ENCODE measurements at places on chromosomes 3 and 15. TPM values are rescaled to one million over a fixed set of nuclear protein-coding genes. Genes with fewer than 3 reads are reported as not detected.

DNA sequence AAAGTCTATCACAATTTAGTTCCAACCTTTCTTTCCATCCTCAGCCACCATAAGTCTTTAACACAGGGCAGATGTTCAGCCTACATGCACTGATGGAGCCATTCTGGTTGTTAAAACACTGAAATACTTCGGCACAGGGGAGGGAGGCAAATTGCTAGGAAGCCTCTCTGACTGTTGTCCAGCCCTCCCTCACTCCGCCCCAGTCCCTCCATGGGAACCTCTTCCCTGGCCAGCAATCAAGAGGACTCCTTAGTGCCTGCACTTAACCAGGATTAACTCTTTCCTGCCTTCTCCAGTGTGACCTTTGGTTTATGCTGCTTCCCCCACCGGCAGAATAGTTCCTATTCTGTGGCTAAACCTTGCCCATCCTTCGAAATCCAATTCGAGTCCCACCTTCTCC is 47.0 kb upstream of the USP3 start:
- no peak for DNase-seq
- no peaks in the 10 kb centered on the region for H3K4me1 ChIP-seq
- H3K4me3 ChIP-seq, result no peak overlapping the region
- no peaks in the 10 kb centered on the region for H3K36me3 ChIP-seq
- H3K27me3 ChIP-seq, result no peaks in the 10 kb centered on the region
- H3K27ac ChIP-seq, result no peak overlapping the region

GRCh38 chr3:156460206-156460611 is 94.7 kb downstream of the SSR3 start:
- no peak overlapping the region for H3K27ac ChIP-seq
- no peaks in the 10 kb centered on the region for H3K36me3 ChIP-seq
- H3K27me3 ChIP-seq, result no peaks in the 10 kb centered on the region
- DNase-seq, result no peak
- no peak overlapping the region for H3K4me3 ChIP-seq

- DNase-seq, result no peak
- no peak overlapping the region for H3K4me3 ChIP-seq
- H3K27me3 ChIP-seq, result no peaks in the 10 kb centered on the region
- no peaks in the 10 kb centered on the region for H3K4me1 ChIP-seq
Observed at GRCh38 chr3:106617276-106617675, 748.5 kb upstream of the CBLB start.

- no peak for DNase-seq
- H3K4me1 ChIP-seq, result peaks cover 40% of the 10 kb centered on the region
- no peaks in the 10 kb centered on the region for H3K36me3 ChIP-seq
- H3K27me3 ChIP-seq, result no peaks in the 10 kb centered on the region
Observed at GRCh38 chr3:10517627-10518026, 12.2 kb upstream of the ATP2B2 start.

- no peak for DNase-seq
- H3K4me1 ChIP-seq, result no peaks in the 10 kb centered on the region
- H3K27me3 ChIP-seq, result no peaks in the 10 kb centered on the region
Observed at GRCh38 chr3:29247088-29247745, 33.7 kb upstream of the RBMS3 start.

DNA sequence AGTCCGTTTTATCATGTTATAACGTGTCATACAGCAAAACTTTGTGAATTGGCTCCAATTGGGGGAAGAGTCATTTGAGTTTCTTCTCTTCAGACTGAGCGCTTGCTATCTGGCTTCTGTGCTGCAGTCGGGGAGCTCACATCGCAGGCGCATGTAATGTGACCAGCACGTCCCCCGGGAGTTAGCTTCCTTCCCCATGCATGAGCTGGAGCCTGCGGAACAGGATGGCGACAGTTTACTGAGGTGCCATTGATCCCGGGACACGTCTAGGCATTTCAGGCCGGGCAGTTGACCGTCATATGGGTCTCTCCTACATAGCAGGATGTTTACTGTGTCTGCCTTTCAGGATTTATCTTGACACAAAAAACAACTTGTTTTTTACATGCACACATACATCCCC is 44.8 kb downstream of the CMTM8 start:
- no peak overlapping the region for H3K27ac ChIP-seq
- no peak overlapping the region for H3K4me3 ChIP-seq
- H3K36me3 ChIP-seq, result no peaks in the 10 kb centered on the region

GRCh38 chr3:181707980-181708379 is 3.7 kb upstream of the SOX2 start:
- H3K4me3 ChIP-seq, result no peak overlapping the region
- H3K4me1 ChIP-seq, result peaks cover 14% of the 10 kb centered on the region
- H3K36me3 ChIP-seq, result no peaks in the 10 kb centered on the region
- no peak overlapping the region for H3K27ac ChIP-seq

- no peak overlapping the region for H3K27ac ChIP-seq
- no peaks in the 10 kb centered on the region for H3K36me3 ChIP-seq
- no peaks in the 10 kb centered on the region for H3K4me1 ChIP-seq
- H3K27me3 ChIP-seq, result no peaks in the 10 kb centered on the region
- DNase-seq, result no peak
Observed at GRCh38 chr3:105580296-105580965, 213.7 kb downstream of the ALCAM start.

Gene UQCC5
- 29.7 TPM for total RNA-seq

Gene CSPG5
- total RNA-seq, result 0.04 TPM
